ENCODE measurements at places on chromosomes 1 and 21.

DNA sequence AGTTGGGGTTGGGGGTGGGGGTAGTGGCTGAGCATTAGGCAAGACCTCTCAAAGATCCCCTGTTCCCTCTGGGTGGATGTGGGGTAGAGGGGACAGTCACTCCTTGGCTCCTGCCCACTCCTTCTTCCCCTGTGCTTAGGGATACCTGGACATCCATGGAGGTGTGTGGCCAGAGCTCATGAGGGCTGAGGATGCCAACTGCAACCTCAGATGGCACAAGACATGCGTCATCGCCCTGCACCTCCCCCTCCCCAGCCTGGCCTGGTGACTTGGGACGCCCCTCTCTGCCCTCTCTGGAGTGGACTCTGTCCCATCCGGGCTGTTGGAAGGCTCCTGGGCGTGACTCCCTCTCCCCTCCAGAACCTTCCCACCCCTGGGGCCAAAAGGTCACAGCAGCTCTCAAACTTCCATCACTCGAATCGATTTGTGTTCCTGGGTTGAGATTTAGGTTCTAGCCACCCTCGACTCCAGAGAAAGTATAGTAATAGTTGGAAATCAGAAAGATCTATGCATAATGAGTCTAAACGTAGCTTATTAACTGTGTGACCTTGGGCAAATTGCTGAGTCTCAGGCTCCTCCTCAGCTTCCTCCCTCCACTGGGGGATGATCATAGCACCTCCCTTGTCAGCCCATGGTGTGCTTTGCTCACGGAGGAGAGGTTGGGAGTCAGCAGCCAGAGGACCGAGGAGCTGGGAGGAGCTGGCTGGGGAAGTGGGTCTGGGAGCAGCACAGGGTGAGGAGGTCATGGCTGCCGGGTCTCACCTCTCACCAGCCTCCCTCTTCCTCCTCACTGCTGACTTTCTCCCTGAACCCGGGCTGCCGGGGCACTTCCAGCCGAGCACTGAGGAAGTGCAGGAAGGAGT lies 2.2 kb upstream of the PTPN7 start:
- no peak for DNase-seq

- no peak for DNase-seq
Observed at GRCh38 chr1:182279724-182280503, 111.7 kb downstream of the GLUL start.

DNA sequence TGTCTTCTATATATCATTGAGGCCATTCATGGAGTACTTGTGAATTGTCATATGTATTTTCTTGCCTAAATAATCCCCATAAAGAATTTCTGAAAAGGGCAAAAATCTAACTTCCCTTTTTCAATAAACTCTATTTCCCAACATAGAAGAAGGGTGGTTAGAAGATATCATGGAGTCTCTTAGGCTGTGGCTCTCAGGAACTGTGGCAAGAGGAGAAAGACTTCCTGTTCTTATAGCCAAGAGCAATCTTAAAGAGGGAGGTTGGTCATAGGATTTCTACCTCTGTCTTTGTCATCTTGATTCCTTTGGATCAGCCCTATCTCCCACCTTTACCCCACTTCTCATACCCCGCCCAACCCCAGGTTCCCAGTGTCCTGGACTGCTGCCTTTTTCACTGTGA lies 175.8 kb downstream of the TYW3 start:
- DNase-seq = no peak

DNA sequence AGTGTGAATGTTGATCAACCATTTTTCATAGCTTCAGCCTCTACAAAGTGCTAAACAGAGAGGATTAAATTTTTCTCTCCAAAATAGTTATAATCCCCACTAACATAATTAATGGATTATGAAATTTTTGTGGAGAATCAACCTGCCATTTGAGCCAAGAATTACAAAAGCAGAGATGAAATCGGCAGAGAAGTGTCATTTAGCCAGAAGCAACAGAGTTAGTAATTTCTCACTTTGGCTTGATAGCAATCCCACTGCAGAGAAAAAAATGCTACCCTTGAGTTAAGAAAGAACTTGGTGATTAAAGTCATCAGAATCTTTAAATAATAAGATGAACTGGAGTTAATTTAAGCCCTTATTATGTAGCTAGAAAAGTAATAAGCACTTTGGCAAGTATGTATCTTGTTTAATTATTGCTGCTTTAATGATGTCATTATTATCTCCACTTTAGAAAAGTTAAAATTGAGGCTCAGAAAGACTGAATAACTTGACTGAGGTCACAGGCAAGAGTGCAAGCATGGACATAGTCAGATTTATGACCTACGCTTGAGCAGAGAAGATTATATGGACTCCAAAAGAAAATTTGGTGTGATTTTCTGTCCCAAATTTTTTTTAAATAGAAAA lies 37.3 kb downstream of the RGS4 start:
- no peak for DNase-seq

DNA sequence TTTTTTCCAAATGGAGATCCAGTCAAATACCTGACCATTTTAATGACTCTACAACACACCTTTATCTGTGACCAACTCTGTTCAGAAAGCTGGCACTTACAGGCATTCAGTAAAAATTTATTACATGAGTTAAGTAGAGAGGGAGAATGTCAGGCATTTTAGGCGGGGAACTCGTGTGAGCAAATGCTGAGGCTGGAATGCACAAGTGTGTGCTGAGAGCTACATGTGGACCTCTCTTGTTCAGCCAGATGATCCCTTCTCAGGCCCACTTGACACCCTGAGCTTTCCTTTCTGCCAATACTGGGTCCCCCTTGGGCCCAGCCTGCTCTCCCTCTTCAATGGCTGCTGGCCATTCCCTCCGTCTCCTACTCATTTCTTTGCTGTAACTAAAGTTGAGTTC lies 11.7 kb downstream of the PPIH start:
- DNase-seq = no peak

DNA sequence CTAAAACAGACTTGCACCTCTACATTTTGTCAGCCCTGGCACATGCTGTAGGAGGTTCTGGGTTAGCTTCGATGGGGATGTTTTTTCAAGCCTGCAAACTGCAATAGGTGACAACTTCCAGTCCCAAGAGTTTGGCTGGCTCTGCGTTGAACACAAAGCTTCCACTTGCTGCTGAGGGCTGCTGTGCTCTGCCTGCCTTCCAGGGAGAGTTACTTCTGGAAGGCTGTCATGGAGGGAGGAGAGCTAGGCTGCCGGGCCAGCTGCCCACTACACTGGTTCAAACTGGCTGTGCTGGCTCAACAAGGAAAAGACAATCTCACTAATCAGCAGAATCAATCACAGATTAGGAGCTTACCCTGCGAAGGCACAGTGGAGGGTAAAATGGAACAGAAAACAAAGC lies 46.7 kb upstream of the PPP2R5A start:
- DNase-seq = no peak

- DNase-seq = no peak
Observed at GRCh38 chr1:206744683-206745082, 25.9 kb upstream of the IL19 start.

DNA sequence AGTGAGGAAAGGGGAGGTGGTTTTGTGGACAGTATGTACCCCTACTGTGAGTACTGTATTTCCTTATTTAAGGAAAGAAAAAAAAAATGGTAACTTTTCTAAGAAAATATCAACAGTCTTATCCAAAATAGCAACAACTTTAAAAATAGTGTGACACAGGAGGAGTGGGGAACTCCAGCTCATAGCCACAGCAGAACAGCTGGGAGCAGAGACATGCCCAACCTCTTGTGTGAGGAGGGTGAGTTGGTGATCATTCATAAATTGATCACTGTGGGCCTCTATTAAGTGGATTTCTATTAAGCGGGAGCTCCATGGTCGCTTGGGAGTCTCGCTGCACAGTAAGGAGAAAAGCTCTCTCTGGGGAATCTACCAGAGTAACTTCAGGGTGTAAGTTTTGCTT lies 158.8 kb upstream of the DUSP10 start:
- no peak for DNase-seq

DNA sequence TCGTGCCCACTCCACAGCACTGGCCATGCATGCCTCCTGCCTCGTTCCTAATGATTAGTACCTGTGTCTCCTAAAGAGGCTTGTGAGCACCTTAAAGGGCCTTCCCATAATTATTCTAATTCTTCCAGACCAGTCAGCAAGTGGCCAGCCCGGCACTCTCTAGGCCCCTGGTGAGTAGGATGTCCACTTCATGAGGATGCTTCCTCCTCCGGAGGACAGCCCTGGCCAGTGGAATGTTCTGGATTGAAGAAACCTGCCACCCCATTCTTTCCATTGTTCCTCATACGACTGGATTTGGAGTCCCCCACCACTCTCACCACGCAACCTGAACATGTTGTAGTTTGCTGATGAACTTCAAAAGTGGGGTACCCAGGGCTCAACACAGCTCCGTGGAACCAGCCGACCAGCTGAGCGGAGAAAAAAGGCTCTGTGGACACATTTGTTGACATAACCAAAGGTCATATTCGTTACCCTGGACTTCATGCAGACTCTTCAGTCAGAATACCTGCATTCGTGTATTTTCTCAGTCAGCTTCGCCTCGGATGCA lies 46.7 kb upstream of the LBR start:
- no peak for DNase-seq

DNA sequence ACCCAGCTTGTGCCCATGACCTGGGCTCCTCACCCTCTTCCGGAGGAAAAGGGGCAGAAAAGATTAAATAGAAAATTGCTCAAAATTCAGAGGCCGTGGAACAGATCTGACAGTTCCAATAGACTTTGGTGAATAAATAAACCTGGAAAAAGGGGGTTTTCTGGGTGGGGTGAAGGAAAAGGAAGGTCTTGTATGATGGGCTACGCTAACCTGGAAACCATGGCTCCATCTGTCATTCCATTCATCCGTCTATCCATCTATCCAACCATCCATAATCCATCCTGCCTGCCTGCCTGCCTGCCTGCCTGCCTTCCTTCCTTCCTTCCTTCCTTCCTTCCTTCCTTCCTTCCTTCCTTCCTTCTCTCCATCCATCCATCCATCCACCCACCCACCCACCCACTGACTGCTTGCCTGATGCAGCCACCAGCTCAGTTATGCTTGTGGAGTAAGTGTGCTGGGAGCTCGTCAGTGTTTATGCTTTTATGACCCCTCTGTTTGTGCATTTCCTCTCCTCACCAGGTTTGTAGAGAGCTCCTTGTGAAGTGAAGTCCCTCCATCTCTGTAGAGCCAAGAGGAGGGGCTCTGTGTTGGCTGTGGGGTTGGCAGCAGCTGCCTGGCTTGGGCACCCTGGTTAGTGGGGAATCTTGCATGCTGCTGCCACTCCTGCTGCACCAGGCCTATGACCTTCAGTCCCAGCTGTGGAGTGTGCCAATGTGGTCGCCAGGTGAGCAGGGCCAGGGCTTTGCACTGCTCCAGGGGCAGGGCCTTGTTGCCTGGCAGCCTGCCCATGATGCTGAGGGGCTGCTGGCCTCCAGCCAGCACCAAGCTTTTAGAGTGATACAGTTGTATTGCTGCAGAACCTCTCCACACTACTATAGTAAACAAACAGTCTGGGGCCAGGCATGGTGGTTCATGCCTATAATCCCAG lies 16.0 kb upstream of the POU3F1 start:
- no peak for DNase-seq

GRCh38 chr1:34380526-34381124 lies 203.9 kb downstream of the C1orf94 start:
- DNase-seq = no peak

GRCh38 chr1:1361982-1362423 lies 3.6 kb upstream of the MXRA8 start:
- DNase-seq = no peak

DNA sequence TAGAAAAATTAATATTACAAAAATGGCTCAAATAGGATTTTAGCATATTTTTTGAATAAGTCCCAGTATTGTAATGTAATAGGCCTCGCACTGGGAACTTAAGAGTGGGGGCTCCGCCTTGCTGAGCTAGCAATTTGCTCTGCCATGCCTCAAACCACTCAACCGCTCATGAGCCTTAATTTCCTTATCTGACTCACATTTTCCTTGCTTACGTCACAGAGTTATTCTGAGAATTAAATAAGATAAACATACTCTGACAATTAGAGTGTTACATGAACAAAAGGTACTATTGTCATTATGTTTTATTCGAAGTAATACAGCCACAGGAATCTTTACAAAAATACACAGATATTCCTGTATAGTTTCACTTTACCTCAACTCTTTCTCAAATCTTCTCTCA lies 108.1 kb downstream of the SLC44A5 start:
- no peak for DNase-seq

GRCh38 chr1:209624558-209625549 lies 27.4 kb downstream of the LAMB3 start:
- DNase-seq = no peak

DNA sequence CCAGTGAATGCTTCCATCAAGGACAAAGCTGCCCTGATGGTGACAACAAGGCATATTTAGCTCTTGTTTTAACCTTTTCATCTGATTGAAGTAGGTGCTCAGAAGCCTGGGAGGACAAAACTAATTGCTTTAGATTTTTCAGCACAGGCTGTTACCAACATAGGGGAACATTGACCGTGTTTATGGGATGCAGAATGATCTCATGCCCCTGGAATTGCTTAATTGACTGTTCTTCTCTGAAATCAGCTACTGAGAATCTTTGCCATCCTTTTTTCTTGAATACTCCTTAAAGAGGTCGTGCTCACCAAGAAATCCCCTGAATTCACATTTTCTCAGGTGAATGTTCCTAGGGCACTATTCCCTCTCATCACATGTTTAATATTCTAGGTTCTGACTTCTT lies 95.9 kb upstream of the CCDC190 start:
- no peak for DNase-seq

DNA sequence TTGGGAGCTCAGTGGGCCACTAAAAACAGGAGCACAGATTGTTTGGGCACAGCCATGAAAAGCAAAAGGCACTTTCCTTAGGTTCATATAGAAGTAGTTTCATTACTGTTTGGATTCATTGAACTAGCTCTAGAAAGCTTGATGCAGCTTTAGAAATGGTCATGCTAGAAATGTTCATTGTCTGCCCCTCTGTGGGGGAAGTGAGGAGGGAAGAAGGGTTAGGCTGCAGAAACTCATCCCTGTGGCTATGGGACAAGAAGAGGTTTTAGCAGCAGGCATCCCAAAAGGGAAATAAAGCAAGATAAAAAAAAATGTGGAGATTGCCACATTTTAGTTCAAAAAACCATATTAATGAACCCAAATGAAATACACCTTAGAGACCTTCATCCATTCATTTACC lies 359.6 kb upstream of the PTBP2 start:
- no peak for DNase-seq

GRCh38 chr1:47792779-47793178 lies 204.4 kb downstream of the TRABD2B start:
- no peak for DNase-seq

DNA sequence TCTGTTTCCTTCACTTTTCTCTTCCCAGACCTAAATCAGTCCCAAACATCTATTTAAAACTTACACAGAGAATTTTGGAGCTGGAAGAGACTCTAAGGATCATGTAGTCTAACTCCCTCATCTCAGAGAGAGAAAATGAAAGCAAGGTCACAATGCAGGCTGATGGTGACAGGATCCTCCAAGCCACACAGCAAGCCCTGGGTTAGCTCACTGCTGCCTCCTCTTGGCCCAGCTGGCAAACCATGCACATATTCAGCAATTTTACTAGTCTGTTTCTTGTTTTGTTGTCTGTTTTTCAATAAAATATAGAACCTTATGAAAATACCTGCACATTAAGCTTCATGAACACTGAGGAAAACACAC lies 27.7 kb upstream of the LY9 start:
- DNase-seq = no peak
